ENCODE measurements at places on chromosomes 4 and X.

- no peak for DNase-seq
Measured at GRCh38 chrX:68822641-68823410, 6.0 kb upstream of the EFNB1 start.

DNA sequence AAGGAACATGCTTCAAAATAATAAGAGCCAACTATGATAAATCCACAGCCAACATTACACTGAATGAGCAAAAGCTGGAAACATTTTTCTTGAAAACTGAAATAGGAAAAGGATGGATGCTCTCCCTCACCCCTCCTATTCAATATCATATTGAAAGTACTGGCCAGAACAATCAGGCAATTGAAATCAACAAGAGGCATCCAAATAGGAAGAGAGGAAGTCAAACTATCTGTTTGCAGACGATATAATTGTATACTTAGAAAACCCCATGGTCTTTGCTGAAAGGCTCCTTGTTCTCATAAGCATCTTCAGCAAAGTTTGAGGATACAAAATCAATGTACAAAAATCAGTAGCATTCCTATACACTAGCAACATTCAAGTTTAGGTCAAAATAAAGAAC is 1562.5 kb upstream of the ADGRL3 start:
- DNase-seq = no peak

DNA sequence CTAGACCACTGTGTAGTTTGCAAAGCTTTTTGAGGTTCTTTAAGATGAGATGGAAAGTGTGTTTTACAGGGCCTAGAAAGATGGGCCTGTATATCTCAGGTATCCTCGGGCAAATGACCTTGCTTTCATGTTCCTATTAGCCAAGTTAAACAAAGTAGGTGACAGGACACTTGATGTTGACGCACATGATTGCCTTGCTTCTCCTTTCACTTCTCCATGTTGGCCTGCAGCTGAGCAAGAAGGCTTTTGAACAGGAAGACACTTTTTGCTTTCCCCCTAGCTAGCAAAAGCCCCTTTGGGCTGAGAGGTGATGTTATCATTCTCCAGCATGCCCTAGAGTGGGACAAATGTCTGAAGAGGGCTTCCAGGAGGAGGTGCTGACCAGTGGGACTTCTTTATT is 202.1 kb downstream of the GPC3 start:
- no peak for DNase-seq

- no peak for DNase-seq
Measured at GRCh38 chr4:38073596-38074234, 113.5 kb downstream of the PTTG2 start.

DNA sequence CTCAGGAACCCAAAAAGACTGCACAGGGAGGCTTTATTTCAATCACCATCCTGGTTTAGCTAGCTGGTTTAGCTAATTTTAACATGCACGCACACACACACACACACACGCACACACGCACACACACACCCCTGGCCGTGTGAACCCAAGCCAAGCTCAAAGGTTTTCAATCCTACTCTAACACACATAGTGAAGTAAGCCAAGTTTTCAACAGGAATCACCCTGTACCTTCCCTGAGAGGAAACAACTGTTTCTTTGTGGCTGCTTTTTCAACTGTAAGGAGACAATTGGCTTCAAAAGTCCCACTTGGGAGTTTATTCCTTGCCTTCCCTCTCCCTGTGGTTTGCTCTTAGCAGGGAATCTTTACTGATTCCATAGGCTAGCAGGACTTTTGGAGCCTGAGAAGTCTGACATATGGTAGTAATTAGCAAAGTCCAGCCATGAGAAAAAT is 98.9 kb upstream of the BMP3 start:
- no peak for DNase-seq

All from activated T-helper 1 cell treated with Interleukin-2 at 50 U/mL for 16 hours (primary cell).